ENCODE measurements at places on chromosomes 3 and 15. TPM values are rescaled to one million over a fixed set of nuclear protein-coding genes. Genes with fewer than 3 reads are reported as not detected.

LRRFIP2 gene
- 24.8 TPM for polyA plus RNA-seq

TNFSF10 gene
- 22.9 TPM for polyA plus RNA-seq

ARHGAP11A gene
- polyA plus RNA-seq, result 2.0 TPM

FBXW12 gene
- polyA plus RNA-seq, result not detected

CRYGS gene
- polyA plus RNA-seq, result 1.2 TPM

RETNLB gene
- polyA plus RNA-seq, result not detected

ZBTB47 gene
- 19.6 TPM for polyA plus RNA-seq

DISP2 gene
- 0.06 TPM for polyA plus RNA-seq
